GM10248 (cell line): ENCODE measurements at places on chromosomes 6 and 20.

GRCh38 chr20:32338665-32339064, 19.5 kb upstream of the ASXL1 start:
- DNase-seq, result no peak

DNA sequence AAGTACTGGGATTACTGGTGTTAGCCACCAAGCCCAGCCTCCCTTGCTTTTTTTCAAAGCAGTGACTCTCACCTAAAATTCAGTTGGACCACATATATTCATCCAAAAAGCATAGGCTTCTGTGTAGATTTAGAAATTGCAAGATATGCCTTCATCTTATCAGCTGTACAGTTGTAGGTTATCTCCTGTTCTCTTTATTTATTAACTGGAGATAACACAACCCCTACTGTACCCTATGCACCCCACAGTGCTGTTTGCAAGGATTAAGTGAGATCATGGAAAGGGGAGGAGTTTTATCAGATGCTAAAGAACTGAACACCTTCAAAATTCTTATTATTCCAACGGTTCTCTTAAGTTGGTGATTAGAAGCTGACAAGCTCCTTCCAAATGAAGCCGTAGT, 164.4 kb upstream of the JARID2 start:
- DNase-seq, result no peak

DNA sequence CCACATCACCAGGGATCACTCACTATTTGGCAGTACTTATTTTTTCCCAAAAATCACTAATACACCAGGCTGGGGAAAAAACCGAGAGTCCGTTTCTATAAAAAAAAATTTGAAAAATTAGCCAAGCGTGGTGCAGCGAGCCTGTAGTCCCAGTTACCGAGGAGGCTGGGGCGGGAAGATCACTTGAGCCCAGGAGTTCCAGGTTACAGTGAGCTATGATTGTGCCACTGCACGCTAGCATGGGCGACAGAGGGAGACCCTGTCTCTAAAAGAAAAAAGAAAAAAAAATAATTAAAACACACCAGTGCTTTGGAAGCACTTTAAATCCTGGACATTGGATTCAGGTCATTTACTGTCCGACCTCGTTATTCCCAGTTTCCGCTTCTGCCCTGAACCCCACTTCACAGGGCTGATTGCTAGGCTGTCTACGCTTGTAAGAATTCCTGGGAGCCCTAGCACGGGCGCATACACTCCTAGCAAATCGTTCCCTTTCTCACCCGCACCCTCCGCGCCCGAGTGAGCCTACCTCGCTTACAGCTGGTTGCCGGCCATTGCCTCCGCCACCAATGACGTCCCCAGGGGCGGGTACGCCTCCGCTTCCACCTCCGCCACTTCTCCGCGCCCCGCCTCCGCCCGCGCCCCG, at the start of gene TPMT:
TPMT (minus strand) TSS at position 571 of the 643 bp plus-strand sequence. CDS start 5,950 bp downstream, outside the sequence.
- no peak for DNase-seq

DNA sequence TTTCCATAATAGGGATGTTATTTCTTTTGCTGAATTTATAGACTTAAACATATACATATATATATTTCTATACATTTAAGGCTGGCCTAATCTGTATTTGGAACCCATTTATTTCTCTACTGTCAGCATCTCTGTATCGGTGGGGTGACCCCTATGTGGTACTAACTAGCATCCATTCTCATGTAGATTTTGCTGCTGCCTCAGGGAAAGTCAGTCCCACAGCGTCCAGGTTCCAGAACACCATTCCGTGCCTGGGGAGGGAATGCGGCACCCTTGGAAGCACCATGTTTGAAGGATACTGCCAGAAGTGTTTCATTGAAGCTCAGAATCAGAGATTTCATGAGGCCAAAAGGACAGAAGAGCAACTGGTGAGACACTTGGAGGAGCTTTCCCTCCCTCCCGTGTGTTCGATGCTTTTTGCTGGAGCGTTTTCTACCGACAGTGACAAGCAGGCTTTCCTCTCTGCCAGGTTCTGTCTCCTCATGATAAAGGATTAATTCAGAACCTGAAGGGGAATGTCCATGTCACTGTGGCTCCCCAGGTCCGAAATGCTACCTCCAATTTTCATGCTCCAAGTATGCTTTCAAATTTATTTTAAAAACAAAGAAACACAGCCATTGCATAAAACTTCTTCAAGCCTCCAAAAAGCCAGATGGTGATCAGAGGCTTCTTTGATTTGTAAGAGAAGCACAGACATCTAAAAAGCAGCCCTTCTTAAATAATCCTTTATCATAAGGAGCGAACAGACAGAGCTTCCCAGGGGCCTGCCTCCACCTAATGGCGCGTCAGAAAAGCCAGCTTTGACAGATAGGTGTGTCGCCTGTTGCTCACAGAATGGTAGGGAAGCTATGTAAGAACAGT, 13.1 kb downstream of the TNFAIP3 start:
- no peak for DNase-seq

DNA sequence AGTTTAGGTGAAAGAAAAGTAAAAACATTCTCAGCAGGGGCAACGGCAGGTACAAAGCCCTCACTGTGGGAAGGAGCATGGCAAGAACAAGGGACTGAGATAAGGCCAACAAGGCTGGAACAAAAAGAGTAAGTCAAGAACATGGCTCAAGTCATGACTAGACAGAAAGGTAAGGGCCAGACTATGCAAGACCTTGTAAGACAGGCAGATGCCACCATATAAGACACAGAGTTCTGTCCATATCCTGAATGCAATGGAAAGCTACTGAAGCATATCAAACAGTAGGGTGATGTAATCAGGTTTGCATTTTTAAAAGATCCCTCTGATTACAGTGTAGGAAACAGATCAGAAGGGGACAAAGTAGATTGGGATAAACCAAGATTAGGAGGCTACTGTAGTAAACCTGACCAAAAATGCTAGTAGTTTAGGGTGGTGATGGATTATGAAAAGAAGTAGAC, 5.5 kb downstream of the REV3L start:
- peak; percentile 22 for DNase-seq

- DNase-seq, result no peak
Measured at GRCh38 chr20:45921337-45922189, 9.6 kb upstream of the PLTP start.

DNA sequence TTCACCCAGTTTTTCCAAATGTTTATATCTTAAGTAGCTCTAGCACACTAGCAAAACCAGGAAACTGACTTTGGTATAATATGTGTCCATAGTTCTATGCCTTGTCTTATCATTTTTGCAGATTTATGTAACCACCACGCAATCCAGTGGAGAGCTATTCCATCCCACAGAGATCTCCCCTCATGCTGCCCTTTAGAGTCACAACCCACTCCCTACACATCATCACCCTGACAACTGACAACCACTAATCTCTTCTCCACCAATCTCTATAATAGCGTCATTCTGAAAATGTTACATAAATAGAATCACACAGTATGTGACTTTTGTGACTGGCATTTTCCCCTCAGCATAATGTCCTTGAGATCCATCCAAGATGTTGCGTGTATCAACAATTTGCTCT, 29.1 kb downstream of the HLA-DRB5 start:
- DNase-seq, result no peak

- no peak for DNase-seq
Measured at GRCh38 chr6:85081102-85081501, 316.7 kb upstream of the TBX18 start.

GRCh38 chr6:141874930-141875602, 257.7 kb upstream of the GJE1 start:
- DNase-seq, result no peak

DNA sequence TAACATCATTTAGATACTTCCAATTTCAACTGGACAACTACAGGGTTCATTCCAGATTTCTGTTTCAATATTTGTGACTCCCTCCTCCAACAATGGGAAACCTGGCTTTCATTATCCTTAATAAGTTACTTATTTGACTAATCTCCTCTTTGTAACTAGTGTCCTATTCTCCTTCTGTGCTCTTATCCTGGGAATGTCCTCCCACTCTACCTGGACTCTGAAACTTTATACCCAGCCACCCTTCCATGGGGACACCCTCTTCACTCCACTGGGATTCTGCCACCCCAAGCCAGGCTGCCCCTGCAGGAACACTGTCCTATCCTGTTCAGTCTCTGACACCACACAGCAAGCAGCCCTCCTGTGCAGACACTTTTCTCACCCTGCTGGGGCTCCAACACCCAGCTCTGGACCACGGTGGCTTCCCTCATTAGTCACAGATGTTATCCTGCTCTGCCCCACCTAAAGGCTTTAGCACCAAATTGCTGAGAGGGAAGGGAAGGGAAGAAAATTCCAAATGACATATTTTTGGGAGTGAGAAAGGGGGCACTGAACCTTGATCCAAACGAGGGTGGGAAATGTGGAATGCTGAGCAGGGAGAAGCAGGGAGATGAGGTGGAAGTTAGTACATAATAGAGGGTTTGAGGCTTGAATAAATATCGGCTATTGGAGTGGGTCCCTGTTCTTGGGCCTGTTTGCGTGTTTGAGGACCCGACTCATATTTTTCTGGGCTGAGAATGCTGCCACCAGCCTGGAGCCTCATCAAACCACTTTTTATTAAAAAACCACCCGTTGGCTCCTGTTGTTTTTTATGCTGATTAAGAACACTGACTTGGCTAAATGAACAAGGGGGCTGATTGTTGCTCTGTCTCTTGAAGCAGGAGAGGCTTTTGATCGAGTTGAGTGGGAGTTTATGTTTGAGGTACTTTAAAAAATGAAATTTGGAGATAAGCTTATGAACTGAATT, 54.0 kb upstream of the AKIRIN2 start:
- DNase-seq, result no peak

DNA sequence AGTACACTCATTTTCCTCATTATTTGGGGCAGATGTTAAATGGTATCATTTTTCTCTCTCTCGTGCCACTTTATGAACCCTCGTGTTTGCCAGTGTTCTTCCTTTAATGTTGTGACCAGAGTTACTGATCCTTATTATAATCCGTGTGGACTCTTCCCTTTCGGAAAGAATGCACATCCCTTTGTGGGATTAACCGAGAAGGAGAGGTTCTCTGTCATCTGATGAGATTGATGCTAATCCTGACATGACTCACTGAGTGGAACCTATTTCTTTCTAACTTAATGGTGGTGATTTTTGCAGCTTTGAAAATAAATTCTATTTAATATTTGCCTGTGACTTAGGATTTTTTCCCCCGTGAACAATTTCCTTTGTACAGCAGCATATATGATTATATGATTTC, 300.0 kb upstream of the MAN1A1 start:
- DNase-seq, result no peak

GRCh38 chr6:2127484-2127911, 117.9 kb downstream of the GMDS start:
- DNase-seq, result peak; percentile 45

- DNase-seq, result no peak
Measured at GRCh38 chr6:2960935-2961334, 10.4 kb downstream of the SERPINB6 start.

DNA sequence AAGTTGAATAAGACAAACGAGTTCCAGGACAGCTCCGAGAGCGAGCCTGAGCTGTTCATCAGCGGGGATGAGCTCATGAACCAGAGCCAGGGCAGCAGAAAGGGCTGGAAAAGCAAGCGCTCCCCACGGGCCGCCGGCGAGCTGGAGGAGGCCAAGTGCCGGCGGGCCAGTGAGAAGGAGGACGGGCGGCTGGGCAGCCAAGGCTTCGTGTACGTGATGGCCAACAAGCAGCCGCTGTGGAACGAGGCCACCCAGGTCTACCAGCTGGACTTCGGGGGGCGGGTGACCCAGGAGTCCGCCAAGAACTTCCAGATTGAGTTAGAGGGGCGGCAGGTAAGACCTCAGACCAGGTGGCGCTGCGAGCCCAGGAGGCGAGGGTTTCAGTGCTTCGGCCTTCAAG, 56.0 kb upstream of the TMEM181 start:
- DNase-seq, result no peak
